ENCODE measurements at places on chromosomes 13 and 19.

- no peak for DNase-seq
Measured at GRCh38 chr13:113051641-113052040, 54.0 kb upstream of the F7 start.

DNA sequence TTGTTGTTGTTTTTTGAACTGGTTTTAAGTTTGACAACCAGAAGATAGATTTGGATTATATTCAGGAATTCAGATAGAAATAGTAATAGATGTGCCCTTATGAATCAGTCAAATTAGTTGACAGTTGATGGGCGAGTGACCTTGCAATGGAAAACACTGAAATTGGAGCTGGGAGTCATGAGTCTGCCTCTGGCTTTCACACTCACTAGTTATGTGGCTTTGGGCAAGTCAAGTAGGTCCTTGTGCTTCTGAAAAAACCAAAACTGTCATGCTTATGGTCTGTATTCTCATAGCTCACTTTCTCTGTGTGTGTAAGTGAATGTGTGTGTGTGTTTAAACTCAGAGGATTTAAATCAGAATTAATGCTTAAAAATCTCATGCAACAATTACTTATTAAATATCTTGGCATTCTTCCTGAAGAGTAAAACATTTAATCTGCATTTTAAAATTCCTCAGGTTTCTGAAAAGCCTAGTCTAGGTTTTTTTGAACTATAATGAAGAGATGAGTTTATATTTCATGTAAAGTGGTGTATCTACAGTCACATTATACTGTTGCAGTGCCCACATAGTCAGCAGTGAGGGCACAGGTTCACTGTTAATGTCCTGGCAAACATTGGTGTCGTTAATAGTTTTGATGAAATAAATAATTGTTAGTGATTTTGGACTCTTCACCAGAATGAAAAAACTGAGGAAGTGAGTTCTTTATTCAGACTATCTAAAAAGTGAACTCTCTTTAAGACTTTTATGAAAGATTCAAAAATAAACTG lies 32.5 kb downstream of the UCHL3 start:
- no peak for DNase-seq

- DNase-seq = no peak
Measured at GRCh38 chr19:4652075-4652474, 12.8 kb downstream of the TNFAIP8L1 start.

GRCh38 chr13:37442996-37443395 lies 155.6 kb downstream of the POSTN start:
- DNase-seq = no peak

GRCh38 chr19:34336781-34337271 lies 28.2 kb upstream of the GPI start:
- DNase-seq = peak; percentile 68

- no peak for DNase-seq
Measured at GRCh38 chr13:50197705-50198104, 182.5 kb downstream of the KCNRG start.

DNA sequence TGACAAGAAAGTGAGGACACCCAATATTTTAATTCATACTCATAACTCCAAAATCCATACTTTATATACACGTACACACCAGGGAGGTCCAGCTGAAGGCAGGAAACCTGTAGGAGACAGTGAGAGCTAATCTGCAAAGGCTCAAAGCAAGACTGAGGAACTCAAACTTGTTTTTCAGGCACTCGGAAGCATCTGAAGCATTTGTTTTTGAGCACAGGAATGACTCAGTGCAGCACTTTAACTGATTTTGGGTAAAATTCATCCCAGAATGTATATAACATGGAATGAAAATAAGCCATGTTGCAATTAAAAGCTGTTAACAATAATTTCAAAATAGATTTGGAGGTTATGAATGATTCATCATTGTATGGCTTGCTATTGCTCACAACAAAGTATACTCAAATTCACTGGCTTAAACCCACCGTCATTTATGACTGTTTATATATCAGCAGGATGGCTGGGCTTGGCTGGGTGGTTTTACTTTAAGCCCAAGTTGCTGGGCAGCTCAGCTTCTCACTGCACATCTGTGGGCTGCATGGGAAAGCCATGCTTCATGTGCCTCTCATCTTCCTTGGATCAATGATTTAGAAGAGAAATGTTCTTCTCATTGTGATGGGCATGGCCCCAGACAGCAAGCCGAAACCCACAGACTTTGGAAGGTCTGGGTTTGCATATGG lies 177.0 kb downstream of the RFC3 start:
- DNase-seq = no peak

GRCh38 chr13:98428256-98428966 lies 148.5 kb downstream of the STK24 start:
- DNase-seq = no peak

DNA sequence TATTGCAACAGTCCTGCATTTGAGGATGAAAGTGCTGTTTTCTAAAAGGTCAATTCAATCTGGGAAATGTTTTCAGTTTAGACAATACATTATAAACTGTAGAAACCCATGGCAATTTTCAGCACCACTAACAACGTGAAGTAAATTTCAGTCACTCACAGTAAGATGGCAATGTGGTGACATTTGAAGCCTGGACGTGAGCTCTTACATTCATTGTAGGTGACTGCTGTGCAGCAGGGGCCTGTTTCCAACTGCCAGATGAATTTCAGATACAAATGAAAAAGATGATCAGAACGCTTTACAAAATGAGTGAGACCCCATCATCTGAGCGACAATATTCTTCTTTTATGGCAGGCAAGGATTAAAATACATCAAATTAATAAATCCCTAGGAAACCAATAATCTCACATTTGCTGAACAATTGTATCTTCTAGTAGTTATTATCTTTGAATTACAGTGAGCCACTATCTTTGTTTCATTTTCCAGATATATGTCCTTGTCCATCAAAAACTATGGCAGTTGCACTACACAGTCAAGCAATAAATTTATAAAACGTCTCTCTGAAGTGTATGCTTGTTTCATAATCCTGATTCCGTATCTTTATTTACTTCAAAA lies 1816.8 kb downstream of the OLFM4 start:
- DNase-seq = no peak

- DNase-seq = no peak
Measured at GRCh38 chr13:74114202-74114601, 20.0 kb downstream of the KLF12 start.

DNA sequence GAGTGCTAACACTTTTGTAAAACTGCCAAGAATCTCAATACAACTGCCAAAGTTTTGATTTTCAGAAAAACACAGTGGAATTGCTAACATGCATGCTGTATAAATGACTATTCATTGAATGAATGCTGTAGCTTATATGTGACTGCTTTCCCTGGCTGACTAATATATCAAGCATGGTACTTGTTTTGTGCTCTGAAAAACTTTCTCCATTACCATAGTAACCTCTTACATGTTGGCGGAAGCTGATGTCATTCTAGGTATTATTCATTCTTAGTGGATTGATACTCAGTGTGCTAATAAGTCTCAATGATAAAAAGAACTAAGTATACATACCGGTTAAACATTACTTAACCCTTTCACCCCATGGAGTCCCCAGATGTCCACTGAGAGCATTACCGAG lies 166.1 kb upstream of the MYO16 start:
- DNase-seq = no peak

- no peak for DNase-seq
Measured at GRCh38 chr13:21606796-21607195, 2.8 kb upstream of the MICU2 start.

DNA sequence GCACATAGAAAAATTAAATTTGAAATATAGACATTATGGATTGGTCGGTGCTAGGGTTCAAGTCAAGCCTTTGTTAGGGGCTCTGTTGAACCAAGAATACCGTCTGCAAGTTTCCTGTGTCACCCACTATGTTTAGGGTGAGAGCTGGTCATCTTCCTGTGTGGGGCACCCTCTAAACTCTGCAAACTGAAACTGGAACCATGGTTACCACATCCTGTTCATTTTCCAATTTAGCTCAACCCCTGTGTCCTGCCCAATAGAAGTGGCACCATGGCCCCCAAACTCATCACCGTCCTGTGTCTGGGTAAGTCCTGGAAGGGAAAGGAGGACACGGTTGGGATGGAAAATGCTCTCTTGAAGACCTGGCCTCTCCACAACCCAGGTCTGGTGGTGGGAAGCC lies 29.9 kb downstream of the LAIR2 start:
- DNase-seq = no peak

- DNase-seq = no peak
Measured at GRCh38 chr19:51034704-51035103, at the start of gene KLK12. KLK12 (minus strand) TSS chr19:51035002; CDS start chr19:51034621, 381 bp downstream.

GRCh38 chr19:32349051-32349450 lies 3.6 kb downstream of the ZNF507 start:
- no peak for DNase-seq

DNA sequence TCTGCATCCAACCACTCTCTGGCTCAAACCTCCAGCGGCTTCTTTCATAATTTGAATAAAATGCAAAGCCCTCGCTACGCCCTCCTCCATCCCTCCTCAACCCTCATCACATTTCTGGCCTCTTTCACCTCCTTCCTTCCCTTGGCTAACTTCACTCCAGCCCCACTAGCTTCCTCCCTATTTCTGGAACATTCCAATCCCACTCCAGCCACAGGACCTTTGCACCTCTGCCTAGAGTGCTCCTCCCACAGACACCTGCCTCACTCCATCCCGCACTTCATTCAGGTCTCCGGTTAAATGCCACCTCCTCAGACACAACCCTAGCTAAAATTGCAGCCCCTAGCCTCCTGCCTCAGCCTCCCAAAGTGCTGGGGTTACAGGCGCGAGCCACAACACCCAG lies 7.9 kb upstream of the DPF1 start:
- no peak for DNase-seq

DNA sequence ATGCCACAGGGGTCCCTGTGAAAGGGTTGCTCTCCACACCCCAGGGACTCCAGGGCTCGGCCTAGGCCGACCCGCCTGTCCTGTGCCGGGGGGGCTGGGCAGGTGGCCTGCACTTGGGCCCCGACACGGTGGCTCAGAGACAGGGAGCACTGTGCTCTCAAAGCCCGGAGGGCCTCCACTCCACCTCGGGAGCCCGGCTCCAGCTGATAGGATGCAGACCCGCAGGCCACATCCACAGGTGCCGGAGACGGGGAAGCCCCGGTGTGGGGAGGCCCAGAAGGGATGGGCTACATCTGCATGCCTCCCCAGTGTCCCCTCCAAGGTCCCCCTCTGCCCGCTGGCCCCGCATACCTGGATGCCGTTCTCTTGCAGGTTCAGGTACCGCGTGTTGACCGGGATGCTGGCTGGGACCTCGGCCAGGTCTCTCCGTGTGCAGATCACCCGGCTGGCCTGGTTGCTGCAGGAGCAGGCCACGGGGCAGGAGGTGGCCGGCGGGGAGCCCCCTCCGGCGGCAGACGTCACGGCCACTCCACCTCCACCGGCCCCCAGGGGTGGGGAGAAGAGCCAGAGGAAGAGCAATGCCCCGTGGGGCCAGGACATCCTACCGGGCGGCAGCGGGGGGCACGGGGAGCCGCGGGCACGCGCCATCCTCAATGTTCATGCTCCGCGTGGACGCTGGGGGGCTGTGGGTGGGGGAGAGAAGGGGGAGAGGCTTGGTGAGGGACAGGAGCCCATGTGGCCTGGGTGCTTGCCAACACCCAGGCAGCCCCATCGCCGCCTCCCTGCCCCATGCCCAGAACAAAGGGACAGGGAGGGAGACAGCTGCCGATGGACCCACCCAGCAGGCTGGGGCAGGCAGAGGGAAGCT lies 19.8 kb downstream of the LRRC4B start:
- no peak for DNase-seq

GRCh38 chr19:57271280-57271679 lies 9.0 kb upstream of the ZNF460 start:
- DNase-seq = no peak

DNA sequence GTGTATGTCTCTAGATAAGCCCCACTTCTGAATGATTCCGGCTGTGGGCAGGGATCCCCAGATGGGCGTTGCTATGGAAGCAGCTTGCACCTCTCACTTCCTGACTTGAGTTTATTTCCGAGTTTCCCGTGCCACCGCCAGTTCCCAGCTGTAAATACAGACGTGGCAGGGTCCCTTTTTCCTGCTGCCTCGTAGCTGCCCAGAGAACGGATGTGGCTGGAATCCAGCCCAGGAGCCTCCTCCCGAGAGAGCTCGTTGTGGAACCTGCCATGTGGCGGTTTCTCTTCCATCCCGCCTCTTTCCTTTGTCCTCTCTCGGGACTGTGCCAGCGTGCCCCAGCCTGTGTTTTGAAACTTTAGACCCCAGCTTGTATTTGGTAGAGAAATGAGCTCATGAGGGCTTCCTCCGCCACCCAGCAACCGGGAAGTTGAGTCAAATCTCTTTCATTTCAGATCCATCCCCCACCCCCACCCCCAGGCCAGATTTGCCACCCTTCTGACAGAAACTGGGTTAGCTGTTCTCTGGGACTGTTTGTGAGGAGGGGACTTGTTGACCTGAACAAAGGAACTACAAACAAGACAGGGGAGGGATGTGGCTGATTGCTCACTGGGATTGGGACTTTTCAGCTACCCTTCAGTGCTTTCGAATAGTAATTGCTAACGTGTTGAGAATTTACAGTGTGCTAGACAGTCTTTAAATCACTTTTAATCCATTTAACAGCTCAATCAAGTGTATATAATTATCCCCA lies 96.6 kb downstream of the SIPA1L3 start:
- DNase-seq = peak; percentile 27

DNA sequence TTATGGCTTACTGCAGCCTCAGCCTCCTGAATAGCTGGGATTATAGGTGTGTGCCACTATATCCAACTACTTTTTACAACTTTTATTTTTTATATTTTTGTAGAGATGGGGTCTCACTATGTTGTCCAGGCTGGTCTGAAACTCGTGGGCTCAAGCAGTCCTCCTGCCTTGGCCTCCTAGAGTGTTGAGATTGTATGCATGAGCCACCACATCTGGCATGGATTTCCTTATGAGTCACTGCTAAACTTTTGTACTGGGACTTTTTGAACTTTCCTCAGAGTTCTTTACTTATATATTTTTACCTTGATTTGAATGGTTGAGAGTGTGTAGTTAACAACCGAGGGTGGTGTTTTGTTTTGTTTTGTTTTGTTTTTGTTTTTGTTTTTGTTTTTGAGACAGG lies 33.4 kb downstream of the DNAJC3 start:
- no peak for DNase-seq

- no peak for DNase-seq
Measured at GRCh38 chr13:21139374-21139773, 37.0 kb downstream of the SKA3 start.

GRCh38 chr19:3193256-3194105 lies 7.8 kb downstream of the NCLN start:
- DNase-seq = no peak

DNA sequence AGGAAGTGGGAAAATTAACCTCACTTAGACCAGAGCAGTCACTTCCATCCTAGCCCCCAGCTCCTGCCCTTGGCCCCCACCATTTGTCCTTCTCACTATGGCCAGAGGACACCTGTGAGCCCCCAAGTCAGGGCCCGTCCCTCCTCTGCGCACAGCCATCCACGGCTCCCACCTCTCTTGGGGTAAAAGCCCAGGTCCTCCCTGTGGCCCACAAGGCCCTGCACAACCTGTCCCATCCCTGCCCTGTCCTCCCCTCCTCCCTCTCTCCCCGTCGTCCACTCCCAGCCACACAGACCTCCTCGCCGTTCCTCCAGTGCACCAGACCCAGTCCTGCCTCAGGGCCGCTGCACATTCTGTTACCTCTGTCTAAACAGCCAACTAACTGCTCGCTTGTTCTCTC lies 53.9 kb downstream of the SMIM24 start:
- DNase-seq = no peak

GRCh38 chr19:15072930-15073647 lies 8.9 kb upstream of the OR1I1 start:
- DNase-seq = no peak

- no peak for DNase-seq
Measured at GRCh38 chr13:101465877-101466276, 13.4 kb downstream of the ITGBL1 start.

GRCh38 chr19:58585442-58586132 lies 12.5 kb upstream of the MZF1 start:
- DNase-seq = no peak

Measured in CD4-positive, alpha-beta T cell treated with Interleukin-17A for 4 hours (primary cell).